ENCODE measurements at places on chromosomes 16 and 17. TPM values are rescaled to one million over a fixed set of nuclear protein-coding genes. Genes with fewer than 3 reads are reported as not detected.

DNA sequence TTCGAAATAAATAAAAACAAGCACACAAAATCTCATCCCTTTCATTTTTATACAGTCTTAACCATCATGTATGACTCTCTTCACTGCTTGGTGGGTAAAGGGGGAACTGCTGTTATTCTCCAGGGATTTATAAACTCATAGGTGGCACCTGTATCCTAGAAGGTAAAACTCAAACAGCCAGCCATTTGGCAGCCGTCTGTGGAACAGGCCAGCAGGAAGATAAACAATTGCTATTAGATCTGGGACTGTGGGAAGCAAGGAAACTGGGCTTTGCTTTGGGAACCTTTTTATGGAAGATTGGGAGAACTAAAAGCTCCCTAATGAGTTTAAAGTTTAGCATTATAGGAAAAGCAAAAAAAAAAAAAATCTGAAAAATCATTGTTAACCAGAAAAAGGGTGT, 126.0 kb downstream of the TANGO6 start:
- no peak for DNase-seq

GRCh38 chr17:46023783-46024388, 24.8 kb downstream of the STH start:
- DNase-seq: no peak

DNA sequence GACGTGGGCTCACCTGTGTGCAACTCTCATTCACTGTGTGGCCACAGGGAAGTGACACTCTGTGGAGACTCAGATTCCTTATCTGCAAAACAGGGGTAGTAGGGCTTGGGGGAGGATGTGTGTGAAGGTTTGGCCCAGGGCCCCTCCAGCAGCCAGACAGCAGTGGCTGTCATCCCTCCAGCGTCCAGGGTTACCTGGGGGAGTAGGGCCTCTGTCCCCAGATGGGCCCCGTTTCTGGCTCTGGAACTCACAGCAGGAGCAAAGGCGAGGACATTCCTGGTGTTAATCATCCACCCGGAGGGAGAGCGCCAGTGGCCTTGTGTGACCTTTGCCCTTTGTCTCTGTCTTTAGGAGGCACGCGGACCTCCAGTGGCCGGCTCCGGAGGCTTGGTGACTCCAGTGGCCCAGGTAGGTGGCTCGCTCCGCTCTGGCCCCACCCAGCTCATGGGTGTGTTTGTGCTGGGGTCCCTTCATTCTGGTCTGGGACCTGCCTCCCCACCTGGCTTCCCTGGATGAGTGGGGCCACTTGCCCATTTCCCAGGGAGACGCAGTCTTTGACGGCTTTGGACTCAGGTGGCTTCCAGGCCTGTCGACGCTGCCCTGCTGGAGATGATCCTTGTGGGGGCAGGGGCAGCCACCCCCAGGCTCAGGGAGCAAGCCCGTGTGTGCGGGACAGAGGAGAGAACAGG, 166.2 kb downstream of the SEC14L1 start:
- DNase-seq: no peak

GRCh38 chr16:11327277-11328171, 17.7 kb upstream of the RMI2 start:
- DNase-seq: no peak

DNA sequence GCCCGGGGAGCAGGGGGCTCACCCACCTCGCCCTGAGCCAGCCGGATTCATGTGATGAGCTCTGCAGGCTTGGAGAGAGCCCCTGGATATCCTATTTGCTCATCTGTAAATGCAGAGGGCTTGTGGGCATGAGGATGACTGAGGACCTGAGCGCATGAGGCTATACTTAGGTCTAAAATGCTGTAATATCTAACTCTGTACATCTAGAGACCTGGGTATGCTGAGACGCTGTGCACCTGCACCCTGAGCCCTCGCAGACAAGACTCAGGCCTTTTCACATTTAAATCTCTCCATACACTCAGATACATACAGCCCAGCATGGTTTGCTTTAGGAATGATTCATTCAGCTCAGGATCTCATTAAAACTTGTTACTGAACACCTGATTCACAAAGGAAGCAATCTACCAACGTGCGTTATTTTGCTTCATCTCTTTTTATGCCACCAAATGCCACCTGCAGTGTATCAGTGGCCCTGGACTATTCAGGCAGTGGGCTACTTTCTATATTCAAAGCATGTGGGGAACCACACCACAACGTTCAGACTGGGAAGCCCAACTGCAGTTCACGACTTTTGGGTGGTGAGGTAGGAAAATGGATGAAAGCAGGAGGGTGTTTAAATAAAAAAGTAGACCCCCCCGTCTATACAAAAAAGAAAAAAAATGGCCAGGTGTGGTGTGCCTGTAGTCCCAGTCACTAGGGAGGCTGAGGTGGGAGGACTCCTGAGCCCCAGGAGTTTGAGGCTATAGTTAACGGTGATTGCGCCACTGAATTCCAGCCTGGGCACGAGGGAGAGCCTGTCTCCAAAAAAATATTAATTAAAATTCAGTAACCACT, 12.0 kb downstream of the USP7 start:
- no peak for DNase-seq

Gene WNT9B
- total RNA-seq: not detected

- DNase-seq: no peak
Observed at GRCh38 chr17:51155416-51155815, 2.1 kb downstream of the NME1 start.
